ENCODE measurements at places on chromosomes 4 and X.

GRCh38 chrX:43974741-43975465 is 1.7 kb upstream of the NDP start:
- DNase-seq = no peak

GRCh38 chrX:47384502-47384901 is 14.1 kb downstream of the ZNF157 start:
- peak; percentile 71 for DNase-seq

DNA sequence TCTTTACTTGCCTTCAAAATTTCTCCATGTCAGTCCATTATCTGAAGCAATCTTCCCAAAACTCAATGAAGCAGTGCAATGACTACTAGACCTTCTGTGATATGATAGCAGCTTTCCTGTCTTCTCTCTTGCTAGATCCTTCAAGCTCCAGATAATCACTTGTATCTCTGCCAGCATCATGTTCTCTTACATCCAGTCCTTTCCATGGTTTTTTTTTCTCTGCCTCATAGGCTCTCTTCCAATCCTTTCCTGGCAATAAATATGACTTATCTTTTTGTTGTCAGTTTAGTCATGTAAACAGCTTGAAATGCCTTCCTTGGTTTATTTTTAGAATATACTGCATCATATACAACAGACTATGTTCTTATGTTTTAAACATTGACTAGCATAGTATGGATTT is 193.5 kb downstream of the CFAP299 start:
- DNase-seq = no peak

GRCh38 chr4:14054391-14054790 is 426.9 kb upstream of the BOD1L1 start:
- no peak for DNase-seq

DNA sequence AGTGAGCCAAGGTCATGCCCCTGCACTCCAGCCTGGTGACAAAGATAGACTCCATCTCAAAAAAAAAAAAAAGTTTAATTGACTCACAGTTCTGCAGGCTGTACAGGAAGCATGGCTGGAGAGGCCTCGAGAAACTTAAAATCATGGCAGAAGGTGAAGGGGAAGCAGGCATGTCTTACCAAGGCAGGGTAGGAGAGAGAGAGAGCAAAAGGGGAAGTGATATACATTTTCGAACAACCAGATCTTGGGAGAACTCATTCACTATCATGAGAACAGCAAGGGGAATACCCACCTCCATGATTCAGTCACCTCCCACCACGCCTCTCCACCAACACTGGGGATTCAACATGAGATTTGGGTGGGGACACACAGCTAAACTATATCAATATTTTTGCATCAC is 315.2 kb upstream of the HTR2C start:
- no peak for DNase-seq

DNA sequence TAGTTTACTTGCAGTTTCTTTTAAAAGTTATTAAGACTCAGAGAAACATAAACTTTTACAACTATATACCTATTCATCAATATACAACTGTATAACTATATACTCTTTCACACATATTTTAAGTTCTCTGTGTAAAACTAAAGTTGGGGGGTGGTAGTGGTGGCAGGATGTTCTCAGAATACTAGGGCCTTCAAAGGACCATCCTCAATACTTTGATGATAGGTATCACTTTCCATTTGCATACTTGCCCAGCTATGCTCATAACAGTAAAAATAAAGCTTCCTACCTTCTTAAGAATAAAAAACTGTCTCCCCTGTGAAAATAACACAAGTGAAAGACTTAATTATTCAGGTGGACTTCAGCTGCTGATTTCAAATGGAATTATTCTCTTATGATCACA is 2.9 kb upstream of the GALNT7 start:
- no peak for DNase-seq

- no peak for DNase-seq
Observed at GRCh38 chr4:102076622-102077021, 268.7 kb downstream of the SLC39A8 start.

GRCh38 chr4:177077095-177077971 is 232.3 kb upstream of the NEIL3 start:
- DNase-seq = no peak

DNA sequence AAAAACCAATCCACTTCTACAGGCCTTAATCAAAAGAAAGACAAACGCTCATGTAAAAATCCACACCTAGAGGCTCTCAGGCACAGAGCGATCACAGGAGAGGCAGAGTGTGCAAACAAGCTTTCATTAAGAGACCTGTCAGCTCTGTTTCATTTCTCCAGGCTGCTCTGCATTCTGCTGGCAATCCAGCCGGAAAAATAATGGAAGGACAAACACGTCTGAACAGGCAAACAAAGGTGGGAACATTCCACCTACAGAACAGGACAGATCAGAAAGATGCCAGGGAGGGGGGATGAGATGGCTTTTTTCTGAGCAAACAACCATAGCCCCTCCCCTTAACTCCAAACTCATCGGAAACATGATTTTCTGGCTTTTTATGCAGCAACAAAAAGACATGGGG is 9.7 kb downstream of the SOD3 start:
- no peak for DNase-seq

Measured in cardiac fibroblast (primary cell).